CD4-positive, alpha-beta T cell (primary cell): ENCODE measurements at places on chromosomes 6 and 20. TPM values are rescaled to one million over a fixed set of nuclear protein-coding genes. Genes with fewer than 3 reads are reported as not detected.

Gene POLH
- 4.2 TPM for total RNA-seq

Gene GDAP1L1
- total RNA-seq, result not detected

Gene ATP6V1G2
- 2.6 TPM for total RNA-seq

Gene PROCR
- total RNA-seq, result 0.61 TPM

Gene DEFB124
- total RNA-seq, result not detected

GRCh38 chr6:38933426-38933825 lies 115.2 kb upstream of the GLP1R start:
- no peaks in the 10 kb centered on the region for H3K36me3 ChIP-seq
- DNase-seq, result no peak
- no peak overlapping the region for H3K4me3 ChIP-seq

GRCh38 chr6:126526996-126527606 lies 187.2 kb downstream of the CENPW start:
- H3K36me3 ChIP-seq, result no peaks in the 10 kb centered on the region
- H3K4me3 ChIP-seq, result no peak overlapping the region
- no peak for DNase-seq
- no peaks in the 10 kb centered on the region for H3K4me1 ChIP-seq
- H3K27ac ChIP-seq, result no peak overlapping the region

DNA sequence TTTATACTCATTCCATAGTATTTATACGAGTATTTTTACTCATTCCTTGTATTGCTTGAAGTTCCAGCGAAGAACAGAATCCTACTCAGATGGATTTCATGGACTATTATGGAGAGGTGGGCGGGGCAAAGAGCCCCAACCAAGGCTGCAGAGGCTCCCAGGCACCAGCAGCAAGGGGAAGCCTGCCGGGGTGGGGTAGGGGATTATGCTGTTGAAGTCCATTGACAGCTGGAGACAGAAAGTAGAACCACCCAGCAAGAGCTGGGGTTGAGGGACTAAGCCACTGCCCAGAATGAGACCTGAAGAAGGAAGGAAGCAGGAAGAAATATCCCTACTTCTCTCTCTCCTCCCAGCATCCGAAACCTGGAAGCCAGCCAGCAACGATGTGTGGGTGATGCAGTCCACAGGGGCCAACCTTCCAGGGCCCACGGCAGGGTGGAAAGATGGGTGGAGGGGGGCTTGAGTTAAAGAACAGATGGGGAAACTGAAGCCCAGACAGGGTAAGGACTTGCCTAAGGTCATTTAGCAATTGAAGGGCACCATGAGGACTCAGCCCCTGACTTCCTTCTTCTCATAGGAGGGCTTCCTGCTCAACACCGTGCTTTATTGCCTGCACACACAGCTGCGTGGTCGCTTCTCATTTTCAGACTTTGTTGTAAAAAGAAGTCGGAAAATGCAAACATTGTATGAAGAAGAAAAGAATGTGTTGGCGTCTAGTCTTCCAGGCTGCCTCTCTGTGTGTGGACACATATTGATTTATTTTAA lies 18.3 kb upstream of the GTSF1L start:
- no peak overlapping the region for H3K4me3 ChIP-seq
- H3K27ac ChIP-seq, result no peak overlapping the region
- H3K27me3 ChIP-seq, result no peaks in the 10 kb centered on the region
- peaks cover 8% of the 10 kb centered on the region for H3K4me1 ChIP-seq
